ENCODE measurements at places on chromosomes 3 and 15.

DNA sequence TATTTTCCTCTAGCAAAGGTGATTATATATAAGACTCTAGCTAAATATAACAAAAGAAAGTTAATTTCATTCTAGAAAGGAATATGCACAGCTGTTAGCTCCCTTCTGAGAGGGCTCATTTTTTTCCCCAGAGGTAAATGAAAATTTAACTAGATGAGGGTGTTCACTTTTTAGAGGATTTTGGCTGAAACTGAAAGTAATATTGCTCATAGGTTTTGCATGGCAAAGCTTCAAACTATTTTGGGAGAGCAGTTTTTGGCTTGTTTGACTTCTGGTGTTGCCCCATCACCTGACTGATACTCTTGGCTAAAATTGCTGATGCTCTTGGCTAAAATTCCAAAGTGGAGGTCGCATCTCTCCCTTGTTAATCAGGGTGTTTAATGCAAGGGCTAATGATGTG, 311.9 kb downstream of the EDEM1 start:
- DNase-seq = no peak

GRCh38 chr3:58353722-58354553, 21.2 kb downstream of the PXK start:
- no peak for DNase-seq

- DNase-seq = no peak
These were observed 487 bp downstream of the ITIH4 start for GRCh38 chr3:52829906-52830463.

DNA sequence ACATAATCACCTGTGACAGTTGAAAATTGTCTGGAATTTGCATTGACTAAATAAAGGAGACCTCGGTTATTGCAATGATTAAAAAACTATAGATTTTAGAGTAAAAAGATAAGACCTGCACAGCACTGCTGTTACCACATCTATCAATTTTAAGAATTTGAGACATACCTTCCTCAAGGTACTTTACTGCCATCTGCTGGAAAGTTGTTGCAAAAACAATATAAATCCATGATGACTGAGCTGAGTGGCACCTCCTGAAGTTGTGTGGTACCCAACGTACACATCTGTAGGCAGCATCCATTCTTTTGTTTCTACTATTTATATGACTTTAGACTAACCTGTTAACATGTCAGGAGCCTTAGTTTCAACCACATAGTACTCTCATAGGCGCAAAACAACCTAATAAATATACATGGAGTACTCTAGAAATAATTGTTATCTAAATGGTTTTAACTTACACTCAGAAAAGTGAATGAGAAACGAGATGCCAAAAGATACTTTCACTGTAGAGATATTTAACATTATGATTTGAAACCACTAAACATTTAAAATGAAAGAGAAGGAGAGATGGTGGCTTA, 106.7 kb downstream of the GHSR start:
- DNase-seq = peak; percentile 24

DNA sequence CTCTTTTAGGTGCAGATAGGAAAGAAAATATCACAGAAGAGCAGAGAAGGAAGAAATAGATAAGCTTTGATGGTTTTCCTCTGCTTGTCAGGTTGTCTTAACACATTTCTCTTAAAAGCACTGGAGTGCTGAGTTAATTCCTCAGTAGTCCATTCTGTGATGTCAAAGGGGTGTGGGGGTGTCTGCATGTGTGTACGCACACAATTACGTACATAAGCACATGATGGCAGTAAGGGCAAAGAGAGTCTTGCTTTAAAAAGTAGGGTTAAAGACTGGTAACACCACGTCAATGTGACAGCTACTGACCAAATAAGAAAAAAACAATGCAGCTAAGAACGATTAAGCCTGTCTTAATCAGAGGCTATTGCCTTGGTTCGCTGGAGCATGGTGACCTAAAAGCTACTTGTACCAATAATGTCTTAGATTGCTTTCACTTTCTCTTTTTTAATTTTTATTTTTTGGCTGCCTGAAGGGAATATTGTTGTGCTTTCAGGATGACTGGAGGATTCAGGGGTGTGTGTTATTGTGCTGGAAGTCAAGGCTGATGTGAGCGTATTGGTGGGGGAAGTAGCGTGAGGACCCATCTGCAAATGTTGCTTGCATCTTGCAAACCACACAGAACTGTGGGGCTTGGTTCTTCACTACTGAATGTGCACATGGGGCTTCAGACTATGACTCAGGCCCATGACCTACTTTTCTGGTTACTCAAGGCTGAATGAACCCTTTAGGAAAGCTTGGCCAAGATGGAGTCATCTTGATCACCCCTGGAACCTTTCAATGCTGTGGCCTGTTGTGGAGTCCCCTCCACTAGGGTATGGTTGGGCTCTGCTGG, 417.8 kb upstream of the TPM1 start:
- peak; percentile 32 for DNase-seq

DNA sequence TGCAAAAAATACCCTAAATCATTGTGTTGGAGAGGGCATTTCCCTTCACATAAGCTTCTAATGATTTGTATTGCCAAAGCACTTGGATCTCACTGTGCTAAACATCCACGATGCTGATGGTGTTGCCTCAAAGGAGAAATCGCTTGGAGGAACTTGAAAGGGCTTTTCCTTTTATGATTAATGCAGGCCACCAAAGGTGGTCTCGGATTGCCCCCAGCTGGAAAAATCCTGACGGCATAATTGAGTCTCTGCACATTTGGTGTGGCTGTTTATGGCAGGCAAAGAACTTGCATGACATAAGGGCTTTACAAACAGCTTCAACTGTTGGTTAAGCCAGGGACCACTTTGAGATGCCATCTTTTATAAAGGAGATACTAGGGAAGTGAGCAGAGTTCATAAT, 664.0 kb upstream of the ADAMTS9 start:
- DNase-seq = no peak

- peak; percentile 96 for DNase-seq
These were observed 53.8 kb downstream of the MGLL start for GRCh38 chr3:127768346-127769008.

GRCh38 chr3:178512647-178513046, 23.6 kb upstream of the KCNMB2 start:
- no peak for DNase-seq

DNA sequence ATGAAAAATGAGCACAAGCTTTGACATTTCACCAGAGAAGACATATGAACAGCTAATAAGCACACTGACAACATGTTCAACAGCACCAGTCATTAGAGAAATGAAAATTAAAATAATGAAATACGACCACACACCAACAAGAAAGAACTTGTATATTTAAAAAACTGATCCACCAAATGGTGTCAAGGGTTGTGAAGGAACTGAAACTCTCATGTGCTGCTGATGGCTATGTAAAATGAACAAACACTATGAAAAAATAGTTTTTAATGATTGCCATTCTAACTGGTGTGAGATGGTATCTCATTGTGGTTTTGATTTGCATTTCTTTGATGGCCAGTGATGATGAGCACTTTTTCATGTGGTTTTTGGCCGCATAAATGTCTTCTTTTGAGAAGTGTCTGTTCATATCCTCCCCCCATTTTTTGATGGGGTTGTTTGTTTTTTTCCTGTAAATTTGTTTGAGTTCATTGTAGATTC, 193.8 kb downstream of the SCAPER start:
- no peak for DNase-seq

GRCh38 chr3:16496008-16496407, 17.5 kb downstream of the RFTN1 start:
- no peak for DNase-seq

DNA sequence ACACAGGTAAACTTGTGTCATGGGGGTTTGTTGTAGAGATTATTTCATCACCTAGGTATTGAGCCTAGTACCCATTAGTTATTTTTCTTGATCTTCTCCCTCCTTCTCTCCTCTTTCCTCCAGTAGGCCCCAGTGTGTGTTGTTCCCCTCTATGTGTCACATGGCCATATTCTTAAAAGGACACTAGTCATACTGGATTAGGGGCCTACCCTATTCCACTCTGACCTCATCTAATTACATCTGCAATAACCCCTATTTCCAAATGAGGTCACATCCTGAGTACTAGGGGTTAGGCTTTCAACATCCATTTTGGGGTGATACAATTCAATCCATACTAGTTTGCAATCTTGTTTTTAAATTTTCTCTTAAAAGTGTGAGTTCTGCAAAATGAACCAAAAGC, 142.8 kb downstream of the IMPG2 start:
- DNase-seq = no peak

DNA sequence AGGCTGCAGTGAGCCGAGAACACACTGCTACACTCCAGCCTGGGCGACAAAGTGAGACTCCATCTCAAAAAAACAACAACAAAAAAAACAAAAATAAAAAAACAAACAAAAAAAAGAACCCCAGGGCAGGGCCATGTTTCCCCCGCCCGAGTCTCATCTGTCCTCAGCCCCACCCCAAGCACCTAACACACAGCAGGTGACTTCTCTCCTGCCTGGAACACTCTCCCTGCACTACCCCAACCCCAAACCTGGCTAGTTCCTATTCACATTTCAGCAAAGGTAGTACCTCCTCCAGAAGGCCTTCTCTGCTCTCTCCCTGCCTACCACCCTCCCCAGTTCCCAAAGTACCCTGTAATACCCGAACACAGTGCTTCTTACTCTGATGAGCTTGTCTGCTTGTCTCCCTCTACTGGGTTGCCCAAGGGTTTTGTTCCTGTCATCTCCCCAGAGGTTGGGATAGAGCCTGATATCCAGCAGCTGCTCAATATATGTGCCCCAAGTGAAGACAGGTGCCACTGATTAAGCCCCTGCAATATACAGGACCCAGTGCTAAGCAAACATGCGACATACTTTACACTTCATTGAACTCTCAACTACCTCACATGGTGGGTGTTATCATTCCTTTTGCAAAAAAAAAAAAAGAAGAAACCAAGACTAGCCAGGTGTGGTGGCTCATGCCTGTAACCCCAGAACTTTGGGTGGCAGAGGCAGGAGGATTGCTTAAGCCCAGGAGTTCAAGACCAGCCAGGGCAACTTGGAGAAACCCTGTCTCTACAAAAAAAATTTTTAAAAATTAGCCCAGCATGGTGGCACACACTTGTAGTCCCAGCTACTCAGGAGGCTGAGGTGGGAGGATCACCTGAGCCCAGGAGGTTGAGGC, 103.6 kb downstream of the DAPK2 start:
- DNase-seq = no peak

- no peak for DNase-seq
These were observed 110.2 kb downstream of the SEMA5B start for GRCh38 chr3:122917412-122917811.

- no peak for DNase-seq
These were observed 808.2 kb downstream of the SQOR start for GRCh38 chr15:46442901-46443590.

DNA sequence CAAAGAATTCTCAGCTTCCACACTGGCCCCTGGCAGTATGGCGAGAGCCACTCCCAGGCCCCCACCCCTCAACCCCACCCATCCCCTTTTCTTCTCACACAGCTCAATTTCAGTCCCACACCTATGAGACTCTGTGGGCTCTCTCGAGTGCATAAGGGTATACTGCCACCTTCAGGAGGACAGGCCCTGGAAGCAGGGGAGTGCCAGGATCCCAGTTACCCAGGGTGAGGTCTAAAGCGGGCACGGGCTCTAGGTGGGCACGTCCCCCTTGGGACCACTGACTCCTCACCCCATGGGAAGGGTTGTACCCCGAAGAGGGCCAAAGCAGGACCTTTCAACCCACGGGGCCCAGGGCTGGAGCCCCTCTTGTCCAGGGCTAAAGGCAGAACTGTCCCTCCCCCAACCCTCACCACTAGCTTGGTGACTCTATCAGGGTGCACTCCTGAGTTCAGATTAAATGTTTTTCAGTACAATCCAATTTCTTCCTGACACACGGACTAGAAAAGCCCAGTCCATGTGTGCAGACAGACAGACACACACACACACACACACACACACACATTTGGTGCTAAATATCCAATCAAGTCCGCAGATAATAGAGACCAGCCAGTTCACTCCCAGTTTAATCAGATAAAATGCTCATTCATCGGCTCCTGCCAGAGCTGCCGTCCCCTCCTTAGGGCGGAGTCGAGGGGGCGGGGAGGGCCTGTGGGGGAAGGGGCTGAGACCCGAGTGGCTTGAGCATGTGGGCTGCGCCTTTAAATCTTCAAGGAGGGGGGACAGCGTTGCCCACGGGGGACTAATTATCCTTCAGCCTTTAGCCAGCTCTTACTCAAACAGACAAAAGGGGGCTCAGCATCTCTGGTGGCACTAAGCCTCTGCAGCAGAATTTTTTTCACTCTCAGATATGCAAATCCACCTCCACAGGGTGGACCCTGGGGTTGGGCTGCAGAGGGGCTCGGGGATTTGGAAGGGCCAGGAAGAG, 59.3 kb downstream of the CYP11A1 start:
- peak; percentile 87 for DNase-seq

- DNase-seq = no peak
These were observed 530.8 kb downstream of the DIPK2A start for GRCh38 chr3:144502402-144502801.

DNA sequence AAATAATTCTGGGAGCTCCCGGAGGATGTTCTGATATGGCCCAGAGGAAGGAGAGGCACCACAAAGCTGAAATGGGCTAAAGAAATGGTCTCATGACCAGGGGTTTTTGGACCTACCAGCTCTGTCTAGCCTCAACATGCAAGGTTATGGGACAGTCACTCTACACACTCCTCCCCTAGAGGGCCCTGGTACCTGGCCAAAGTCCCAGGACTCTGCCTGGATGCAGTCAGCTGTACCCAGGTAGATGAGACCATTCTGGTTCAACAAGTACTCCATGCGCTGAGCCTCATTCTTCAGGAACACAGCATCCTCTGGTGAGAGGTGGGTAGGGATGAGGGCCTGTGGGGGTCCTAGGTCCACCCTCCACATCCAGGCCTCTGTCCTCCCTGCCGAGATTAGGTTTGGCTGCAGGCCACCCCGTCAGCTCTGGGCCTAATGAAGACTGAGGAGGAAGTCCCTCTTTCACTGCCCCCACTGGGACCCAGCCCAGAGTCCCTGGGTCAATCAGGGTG, 9.5 kb downstream of the EPB42 start:
- DNase-seq = no peak

- DNase-seq = no peak
These were observed 80.9 kb downstream of the STT3B start for GRCh38 chr3:31613654-31614053.

GRCh38 chr3:65262548-65262947, 574.7 kb upstream of the ADAMTS9 start:
- DNase-seq = no peak

DNA sequence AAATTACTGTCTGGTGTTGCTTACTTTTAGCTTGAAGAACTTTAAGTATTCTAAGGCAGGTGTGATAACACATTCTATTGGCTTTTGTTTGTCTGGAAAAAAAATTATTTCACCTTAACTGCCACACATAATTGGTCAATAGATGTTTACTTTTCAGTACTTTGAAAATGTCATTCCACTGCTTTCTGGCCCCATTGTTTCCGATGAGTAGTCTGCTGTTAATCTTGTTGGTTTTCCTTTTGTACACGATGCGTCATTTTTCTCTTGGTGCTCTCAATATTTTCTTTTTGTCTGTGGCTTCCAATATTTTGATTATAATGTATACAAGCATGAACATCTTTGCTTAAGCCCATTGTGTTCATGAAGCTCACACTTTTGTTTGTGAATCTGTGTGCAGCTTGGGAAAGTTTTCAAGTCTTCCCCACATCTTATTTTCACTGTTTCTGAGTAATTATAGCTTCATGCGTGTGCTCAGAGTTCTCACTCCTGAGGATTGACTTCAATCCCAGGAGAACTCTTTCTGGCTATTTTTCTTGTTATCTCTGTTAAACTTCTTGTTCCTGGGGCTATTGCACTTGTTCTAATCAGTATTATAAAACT, 664.7 kb downstream of the IGSF11 start:
- DNase-seq = no peak
